ENCODE measurements at places on chromosomes 16 and 17.

DNA sequence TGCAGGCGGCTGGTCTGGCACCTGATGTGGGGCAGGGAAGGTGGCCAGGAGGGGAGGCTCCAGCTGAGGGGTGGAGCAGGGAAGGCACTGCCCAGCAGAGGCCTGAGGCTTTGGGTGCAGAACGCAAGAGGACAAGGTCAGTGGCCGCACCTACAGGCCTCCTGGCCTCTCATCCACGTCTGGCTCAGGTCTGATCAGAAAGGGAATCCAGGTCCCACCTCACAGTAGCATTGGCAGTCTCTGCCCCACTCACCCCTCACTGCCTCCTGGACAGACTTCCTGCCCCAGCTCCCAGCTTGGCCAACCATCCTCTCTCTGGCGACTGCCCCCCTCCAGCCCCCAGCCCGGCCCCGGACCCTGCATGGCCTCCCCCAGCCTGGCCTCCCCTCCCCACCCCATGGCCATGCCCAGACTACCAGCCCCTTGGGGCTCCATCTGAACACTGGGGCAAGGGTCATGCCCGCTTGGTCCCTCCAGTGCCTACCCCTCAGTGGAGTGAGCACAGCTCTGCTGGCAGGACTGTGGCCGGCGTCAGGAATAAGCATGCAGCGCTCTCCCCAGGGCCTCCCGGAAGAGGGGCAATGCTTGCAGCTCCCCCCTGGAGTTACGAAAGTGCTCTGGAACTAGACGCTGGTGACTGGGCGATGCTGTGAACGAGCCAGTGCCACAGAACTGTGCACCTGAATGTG lies 4.6 kb downstream of the UTS2R start:
- DNase-seq = no peak

- DNase-seq = peak; percentile 60
Measured at GRCh38 chr16:31452631-31453106, 6.6 kb upstream of the ARMC5 start.

DNA sequence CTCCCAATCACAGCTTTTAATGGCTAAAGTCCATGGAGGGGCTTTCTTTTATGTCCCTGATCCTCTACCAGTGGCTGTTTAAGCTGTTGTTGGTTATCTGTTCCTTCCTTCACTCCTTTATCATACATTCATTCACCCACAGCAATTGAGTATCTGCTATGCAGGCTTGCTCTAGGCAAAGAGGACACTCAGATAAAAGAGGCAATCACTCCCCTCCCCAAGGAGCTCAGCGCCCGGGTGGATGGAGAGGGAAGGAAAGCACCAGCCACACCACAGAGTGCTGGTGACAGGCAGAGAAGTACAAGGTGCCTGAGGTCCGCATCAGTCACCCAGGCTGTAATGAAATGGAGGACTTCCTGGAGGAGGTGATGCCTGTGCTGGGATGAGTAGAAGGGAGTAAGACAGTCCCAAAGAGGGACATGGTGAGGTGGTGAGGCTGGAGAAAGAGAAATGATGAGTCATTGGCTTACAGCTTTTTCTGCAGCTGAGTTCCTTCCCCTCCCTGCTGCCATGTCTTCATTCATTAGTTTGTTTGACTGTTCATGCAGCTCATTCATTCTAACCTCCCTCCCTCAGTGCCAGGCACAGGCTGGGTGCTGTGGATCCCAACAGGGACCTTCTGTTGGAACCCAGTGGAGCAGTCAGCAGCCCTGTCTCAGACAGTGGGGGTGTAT lies 12.8 kb upstream of the NGFR start:
- DNase-seq = peak; percentile 79

GRCh38 chr17:44916781-44917241 lies 1.5 kb upstream of the GFAP start:
- no peak for DNase-seq

GRCh38 chr16:89553733-89554132 lies 6.7 kb upstream of the RPL13 start:
- no peak for DNase-seq

- DNase-seq = no peak
Measured at GRCh38 chr16:53952215-53953208, 248.6 kb downstream of the FTO start.

DNA sequence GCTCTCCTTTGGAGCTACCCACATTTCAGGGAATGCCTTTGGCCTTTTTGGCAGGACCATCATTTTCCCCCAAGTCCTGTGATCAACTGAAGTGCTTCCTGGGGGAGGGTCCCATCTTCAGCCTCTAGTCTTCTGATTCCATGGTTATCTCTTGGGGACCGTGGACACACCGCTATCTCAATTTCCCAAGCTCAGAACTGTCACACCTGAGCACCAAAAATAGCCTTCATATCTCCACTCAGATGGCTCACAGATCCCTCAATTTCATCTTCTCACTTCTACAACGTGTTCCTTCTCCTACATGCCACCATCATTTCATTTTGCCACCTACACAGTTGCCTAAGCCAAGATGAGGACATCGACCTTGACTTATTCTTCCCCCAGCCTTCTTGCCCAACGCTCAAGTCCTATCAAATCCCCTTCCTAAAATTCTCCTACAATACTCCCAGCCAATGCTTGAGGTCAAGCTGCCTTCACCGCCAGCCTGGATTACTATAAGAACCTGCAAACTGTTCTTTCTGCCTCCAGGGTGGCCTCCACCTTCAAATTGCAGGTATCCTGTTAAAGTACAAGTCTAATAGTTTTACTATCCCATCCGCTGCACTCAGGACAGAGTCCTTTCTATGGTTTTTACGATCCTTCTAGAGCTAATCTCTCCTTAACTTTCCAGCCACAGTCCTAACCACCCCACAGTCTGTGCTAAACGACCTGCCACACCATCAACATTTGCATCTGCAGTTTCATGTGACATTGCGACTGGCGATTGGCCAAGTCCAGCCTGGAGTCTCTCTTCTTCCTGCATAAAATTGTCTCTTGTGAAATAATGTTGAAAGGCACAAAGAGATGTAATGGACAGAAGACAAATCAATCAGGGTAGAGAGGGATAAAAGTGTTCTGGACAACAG lies 6.2 kb downstream of the ATP6V0D1 start:
- DNase-seq = peak; percentile 55

GRCh38 chr16:55668340-55669281 lies 12.8 kb downstream of the SLC6A2 start:
- no peak for DNase-seq

DNA sequence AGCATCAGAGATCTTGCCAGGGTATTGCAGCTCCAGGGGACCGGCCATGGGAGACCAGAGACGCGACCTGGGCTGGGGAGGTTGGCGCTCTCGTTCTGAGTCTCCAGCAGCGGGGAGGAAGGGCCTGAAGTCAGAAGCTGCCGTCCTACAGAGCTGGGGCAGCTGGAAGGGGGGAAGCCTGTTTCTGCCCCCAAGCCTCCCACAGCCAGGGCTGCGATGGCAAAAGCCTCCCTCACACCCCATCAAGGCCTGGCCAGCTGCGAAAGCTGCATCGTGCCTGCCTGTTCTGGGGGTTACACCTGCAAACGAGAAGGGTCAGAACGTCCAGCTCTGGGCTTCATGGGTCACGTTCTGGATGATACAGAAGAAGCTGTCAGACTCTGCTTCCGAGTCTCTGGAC lies 26.1 kb downstream of the MAPK8IP3 start:
- DNase-seq = no peak

DNA sequence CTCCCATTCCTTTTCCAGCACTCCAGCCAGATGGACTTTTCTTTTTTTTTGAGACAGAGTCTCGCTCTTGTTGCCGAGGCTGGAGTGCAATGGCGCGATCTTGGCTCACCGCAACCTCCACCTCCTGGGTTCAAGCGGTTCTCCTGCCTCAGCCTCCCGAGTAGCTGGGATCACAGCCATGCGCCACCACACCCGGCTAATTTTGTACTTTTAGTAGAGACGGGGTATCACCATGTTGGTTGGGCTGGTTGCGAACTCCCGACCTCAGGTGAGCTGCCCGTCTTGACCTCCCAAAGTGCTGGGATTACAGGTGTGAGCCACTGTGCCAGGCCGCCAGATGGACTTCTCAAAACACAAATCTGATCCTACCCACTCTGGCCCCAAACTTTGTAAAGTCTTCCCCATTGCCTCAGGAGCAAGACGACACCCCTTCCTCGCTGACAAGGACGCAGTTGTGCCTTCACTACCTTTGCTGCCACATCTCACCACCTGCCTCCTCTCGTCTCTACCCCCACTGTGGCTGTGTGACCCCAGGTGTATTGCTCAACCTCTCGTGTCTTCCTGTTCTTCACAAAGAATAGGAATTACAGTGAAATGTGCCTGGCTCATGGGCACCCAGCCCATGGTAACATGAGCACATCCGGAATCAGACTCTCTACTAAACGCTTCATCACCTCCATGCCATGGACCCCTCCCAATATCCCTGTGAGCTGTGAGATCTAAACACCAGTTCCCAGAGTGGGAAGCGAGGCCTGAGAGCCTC lies 3.7 kb upstream of the BANP start:
- no peak for DNase-seq

DNA sequence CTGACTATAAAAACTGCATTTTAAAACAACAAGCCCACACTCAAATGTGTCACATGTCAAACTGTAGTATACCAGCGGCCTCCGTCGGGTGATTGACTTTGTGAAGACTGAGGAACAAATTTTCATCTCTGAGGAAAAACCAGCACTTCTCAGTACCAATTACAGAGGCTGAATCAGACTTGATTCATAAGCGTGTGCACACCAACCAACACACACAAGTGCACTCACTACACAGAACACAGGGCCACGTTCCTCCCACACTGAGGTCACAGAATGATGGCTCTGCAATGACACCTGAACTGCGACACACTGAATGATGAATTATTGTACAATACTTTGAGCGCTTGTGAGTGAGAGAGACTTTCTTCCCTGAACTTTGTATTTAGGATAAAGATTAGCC lies 29.6 kb downstream of the XPO6 start:
- no peak for DNase-seq

GRCh38 chr17:40901981-40902474 lies 17.0 kb upstream of the KRT20 start:
- DNase-seq = no peak

DNA sequence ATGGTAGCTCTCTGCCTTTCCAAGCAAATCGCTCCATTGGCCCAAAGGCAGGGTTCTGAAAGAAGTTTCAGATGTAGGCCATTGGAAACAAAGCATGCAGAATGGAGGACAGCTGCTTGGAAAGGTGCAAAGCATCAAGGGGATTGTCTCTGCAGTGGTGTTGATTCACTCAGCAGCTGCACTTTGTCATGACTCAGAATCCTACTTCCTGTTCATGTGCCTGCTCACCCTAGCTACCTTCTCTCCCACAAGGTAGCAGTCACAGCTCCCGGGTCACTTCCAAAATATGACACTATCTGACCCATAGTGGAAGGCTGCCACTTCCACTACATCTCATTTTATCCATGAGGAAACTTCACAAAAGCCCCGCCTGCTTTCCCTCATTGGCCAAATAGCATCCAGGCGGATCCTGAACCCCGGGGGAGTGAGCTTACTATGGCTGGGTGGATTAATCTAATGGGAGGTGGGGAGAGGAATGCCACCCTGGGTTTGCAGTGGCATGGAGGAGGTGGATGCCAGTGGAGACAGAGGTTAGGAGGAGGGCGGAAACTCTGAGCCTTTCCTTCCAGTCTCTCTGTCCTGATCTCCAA lies 74.7 kb upstream of the NKD1 start:
- DNase-seq = no peak

- peak; percentile 9 for DNase-seq
Measured at GRCh38 chr17:28925912-28926365, 23.1 kb upstream of the DHRS13 start.

GRCh38 chr16:1097800-1098199 lies 1.8 kb upstream of the C1QTNF8 start:
- no peak for DNase-seq

GRCh38 chr16:23353440-23353839 lies 51.3 kb downstream of the SCNN1B start:
- no peak for DNase-seq

GRCh38 chr17:29677221-29677791 lies 54.6 kb upstream of the CORO6 start:
- peak; percentile 53 for DNase-seq

DNA sequence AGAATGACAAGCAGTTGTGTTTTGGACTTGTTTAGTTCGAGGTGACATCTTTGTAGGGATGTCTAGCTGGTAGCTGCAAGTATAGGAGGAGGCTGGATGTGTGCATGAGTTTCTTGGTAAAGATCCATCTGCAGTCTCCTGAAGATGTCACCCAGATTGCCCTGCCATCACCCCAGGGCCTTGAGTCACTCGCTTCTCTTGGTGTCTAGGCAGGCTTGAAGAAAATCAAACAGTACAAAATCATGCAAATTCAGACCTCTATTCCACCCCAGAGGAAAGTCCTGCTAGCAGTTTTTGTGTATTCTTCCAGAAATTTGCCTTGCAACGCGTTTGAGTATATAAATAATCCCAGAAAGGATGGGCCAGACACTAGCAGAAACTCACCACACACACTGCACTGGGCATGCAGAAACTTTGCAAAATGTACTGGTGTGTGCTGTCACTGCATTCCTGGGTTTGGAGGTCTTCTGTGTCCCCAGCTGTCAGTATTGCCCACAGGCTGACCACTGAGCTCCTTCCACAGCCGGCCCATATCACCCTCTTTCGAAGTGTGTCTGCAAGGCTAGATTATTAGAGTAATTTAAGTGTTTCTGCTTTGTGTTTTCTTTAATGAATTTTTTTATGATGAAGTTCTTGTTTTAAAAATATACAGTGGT lies 51.5 kb downstream of the TENT4B start:
- no peak for DNase-seq

DNA sequence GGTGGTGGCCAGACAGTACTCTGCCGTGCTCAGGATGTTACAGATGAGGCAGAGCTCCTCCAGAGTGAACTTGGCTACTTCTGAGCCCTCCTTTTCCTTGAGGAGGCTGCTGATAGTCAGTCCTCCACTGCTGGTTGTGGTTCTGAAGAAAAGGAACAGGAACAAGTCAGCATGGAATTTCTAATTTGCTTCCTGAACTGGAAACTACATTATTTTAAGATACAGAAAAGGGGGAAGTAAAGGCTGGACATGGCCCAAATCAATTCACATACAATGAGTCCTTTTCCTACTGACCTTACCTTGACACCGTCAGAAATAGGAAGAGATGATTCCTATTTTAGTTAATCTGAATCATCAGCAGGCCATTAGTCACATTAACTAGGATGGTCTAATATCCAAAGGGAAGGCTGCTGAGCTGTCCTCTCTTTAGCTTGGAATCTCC lies 154.2 kb downstream of the VPS53 start:
- DNase-seq = no peak

GRCh38 chr16:69326172-69326873 lies 4.1 kb downstream of the PDF start:
- no peak for DNase-seq

All from erythroblast (primary cell).